Activated CD4-positive, alpha-beta T cell treated with anti-CD3 and anti-CD28 coated beads, Interleukin-2, Interleukin-4, amounts not matched to agents 100 ng/mL and 50 ng/mL, durations not matched to agents 16 hours and 8 hours (primary cell): ENCODE measurements at places on chromosomes 4 and X.

GRCh38 chrX:12975670-12975965 lies 708 bp downstream of the TMSB4X start:
- DNase-seq, result no peak

DNA sequence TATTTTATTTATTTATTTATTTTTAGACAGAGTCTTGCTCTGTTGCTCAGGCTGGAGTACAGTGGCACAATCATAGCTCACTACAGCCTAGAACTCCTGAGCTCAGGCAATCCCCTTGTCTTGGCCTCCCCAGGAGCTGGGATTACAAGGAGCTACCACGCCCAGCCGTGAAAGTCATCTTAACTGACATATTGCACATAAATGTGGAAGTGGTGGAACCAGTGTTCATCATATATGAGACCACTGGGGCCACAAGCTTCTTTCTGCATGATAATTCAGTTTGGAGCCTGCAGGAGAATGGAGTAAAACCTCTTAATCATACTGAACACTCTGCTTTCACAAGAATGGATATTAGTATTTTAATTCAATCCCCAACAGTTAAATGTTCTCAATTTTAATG lies 12.5 kb upstream of the CTSO start:
- no peak for DNase-seq

- DNase-seq, result no peak
These were observed 99.7 kb downstream of the TLL1 start for GRCh38 chr4:165972747-165973146.

GRCh38 chr4:35986537-35986936 lies 257.8 kb downstream of the ARAP2 start:
- DNase-seq, result no peak

DNA sequence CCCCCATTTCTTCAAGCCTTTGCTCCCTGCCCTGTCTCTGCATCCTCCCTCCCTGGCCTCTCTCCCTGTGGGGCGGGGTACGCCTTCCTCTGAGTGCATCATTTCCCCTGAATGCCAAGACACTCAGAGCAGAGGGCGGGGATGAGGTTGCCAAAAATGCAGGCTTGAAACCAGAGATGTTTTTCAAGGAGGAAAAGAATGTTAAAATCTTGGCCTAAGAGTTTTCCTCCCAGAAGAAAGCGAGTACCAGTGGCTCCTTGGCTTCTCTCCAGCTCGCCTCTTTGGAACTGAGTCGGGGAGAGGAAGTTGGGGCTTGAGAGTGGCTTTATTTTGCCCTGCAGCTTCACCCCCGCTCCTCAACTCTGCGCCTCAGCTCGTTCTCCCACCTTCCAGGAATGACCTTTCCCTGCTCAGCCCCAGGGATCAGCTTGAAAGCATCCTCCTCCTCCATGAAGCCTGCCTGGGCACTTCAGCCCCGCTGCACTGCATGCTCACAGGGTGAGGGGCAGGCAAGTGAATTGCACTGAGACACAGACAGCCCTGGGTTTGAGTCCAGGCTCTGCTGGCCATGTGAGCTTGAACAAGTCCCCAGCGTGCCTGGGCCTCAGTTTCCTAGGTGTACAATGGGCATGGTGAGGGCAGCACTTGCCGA lies 57.5 kb upstream of the SORCS2 start:
- DNase-seq, result no peak

- no peak for DNase-seq
These were observed 5.4 kb upstream of the RS1 start for GRCh38 chrX:18677161-18677869.

DNA sequence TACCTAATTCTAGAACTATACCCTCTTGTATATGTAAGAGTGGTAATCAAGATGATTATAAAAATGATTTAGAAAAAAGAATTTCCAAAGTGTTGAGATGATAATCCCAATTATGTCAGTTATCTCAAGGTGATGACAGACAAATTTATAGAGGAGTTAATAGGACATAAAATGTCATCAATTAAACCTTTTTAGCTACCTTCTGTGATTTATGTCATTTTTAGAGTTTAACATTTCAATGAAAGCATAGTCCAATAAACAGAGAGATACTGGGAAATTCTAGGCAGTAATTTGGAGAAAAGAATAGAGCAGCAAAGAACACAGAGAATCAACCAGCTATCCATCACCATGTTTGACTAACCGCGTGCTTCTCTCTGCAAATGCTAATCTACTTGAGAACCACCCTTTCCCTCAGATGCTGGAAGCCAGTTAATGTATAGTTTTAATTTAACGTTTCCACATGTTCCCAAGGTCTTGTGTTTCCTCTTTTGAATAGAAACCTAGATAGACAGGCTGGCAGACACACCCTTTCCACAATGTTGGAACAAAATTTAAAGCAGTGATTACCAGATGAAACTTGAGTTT lies 433.1 kb upstream of the FAM241A start:
- DNase-seq, result no peak

GRCh38 chrX:65463550-65463949 lies 71.0 kb downstream of the LAS1L start:
- no peak for DNase-seq

- no peak for DNase-seq
These were observed 20.2 kb upstream of the GATB start for GRCh38 chr4:151781026-151781425.

DNA sequence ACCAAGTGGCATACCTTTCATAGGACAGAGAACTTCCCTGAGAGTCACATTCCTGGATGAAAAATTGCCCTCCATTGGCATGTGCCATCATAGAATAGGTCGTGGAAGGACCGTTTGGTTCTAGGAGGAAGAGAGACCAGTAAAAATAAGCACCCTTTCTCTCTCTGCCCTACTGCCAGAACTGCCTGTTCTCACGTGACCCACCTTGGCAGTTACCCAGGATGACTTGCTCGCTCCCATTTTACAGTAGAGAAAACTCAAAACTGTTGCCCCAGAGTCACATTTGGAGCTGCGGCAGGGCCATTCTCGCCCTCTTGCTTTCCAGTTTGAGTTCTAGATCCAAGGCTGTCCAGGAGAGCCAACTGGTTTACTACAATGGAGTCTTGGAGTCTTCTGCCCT lies 1.1 kb upstream of the NLGN3 start:
- DNase-seq, result no peak

DNA sequence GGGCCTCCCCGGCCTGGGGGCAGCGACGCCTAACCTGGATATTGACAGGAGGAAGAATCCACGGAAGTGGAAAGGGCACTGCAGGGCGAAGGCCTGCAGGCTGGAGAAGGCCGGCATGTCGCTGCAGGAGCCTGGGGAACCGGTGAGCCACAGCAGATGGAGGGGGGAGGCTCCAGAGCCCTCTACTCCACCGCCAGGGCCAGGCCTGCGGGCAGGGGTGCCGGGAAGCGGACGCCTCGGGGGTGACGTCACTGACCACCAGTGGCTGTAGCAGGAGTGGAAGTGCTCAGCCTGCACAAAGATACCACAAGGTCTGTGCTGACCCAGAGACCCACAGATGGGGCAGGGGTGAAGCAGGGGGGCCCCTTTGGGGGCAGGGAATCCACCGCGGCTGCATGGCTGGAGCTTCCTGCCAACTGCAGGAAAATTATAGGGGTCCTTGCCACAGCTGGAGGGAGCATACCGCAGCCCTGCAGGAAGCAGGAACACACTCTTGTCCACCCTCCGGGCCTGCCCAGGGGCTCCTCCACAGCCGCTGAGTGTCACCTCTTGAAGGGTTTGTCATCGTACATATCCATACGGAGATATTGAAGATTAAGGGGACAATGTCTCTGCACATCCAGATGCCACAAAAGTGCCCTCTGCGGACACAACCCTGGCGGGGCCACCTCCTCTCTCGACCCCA lies 7.6 kb upstream of the HTRA3 start:
- DNase-seq, result no peak

DNA sequence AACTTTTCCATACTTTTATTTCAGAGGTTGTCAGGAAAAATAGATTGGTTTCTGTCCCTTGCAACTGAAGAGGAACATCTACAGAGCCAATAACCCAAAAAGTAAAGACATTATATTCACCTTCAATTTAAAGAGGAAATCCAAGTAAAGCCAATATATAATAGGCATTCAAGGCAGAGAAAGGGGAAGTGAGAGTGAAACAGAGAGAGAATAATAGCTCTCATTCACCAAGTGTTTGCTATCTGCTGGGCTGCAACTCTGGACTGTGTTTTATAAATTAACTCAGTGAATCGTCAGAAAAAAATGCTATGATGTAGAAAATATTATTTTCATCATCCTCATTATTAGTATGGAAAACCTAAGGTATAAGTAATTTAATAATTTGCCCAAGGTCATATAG lies 448.5 kb downstream of the TRAM1L1 start:
- DNase-seq, result no peak

DNA sequence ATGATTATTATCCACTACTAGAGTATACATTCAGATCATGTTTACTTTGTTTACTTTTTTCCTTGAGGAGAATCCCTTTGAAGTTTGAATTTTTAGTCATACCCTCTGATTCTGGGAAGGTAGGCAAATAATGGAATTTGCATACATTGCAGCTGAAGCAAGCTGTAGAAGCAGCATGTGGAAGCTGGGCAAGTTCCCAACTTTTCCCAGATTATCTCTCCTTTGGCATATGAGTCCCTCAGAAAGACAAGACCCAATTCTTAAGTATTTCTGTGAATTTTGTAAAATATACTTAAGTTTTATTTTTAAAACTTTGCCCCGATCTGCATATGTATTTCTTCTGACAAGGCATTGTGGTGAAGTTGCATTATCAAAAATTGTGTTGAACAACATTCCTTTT lies 94.9 kb downstream of the CNKSR2 start:
- DNase-seq, result no peak

DNA sequence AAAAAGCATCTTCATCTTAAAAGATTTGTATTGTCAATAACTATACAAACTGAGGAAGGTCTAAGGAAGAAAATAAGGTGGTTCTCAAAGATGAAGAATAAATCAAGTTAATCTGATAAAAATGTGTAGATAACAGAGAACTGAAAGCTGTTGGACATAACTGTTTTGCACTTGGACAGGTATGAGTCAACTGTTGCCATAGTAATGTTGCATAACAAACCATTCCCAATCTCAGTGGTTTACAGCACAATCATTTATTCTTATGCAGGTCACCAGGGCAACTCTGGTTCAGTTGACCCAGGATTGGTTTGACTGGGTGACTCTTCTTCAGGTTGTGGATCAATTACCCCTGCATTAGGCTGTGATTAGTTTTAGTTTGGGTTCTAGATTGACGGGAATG lies 2197.7 kb downstream of the ARAP2 start:
- DNase-seq, result no peak

DNA sequence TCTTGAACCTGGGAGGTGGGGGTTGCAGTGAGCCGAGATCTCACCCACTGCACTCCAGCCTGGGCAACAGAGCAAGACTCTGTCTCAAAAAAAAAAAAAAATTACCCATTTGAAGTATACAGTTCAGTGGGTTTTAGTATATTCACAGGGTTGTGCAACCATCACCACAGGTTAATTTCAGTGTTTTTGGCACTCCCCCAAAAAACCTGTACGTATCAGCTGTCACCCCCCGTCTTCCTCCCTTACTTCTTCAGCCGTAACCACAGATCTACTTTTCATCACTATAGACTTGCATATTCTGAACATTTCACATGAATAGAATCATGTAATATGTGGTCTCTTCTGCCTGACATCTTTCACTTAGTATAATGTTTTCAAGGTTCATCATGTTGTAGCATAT lies 11.7 kb upstream of the PTTG2 start:
- no peak for DNase-seq

DNA sequence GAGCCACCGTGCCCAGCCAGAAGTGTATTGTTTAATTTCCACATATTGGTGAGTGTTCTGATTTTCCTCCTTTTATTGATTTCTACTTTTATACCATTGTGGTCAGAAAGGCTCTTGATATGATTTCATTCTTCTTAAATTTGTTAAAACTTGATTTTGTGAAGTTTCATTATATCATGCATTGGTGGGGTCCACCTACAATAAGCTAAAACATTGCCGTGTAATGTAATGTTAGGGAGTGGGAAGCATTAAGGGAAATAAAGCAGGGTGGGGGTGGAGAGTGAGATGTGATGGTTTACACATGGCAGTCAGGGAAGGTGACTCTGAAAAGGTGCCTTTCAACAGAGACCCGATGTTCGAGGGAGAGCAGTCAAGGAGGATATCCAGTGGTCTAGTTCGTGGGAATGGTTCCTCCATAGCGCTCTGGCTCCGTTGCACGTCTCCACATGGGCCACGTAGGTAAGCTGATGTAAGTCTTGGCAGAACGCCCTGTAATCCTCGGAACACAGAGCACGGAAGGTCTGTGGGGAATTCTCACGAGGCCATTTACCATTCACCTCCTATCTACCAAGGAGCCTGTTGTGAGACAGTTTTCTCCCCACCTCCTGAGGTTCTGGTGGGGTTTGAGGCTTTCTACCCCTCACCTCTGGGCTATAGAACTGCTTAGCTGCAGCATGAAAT lies 7.7 kb upstream of the WDR13 start:
- DNase-seq, result no peak

DNA sequence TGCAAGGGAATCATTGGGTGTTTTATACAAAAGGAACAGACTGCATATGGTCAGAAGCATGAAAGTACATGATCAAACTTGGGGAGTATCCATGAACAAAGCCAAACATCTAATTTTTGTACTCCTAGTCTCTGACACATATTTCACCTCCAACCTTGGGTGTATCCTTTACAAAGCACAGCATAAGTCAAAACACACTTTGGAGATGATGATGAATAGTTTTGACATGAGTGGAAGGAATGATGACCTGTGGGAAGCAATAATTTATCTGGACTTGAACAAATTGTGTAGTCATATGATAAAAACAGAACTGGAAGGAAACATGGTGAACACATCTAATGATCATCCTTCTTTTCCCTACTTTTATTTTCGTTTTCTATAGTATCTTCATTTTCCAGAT lies 108.7 kb upstream of the PLS3 start:
- no peak for DNase-seq

GRCh38 chr4:88257726-88258125 lies 26.6 kb downstream of the PPM1K start:
- no peak for DNase-seq

DNA sequence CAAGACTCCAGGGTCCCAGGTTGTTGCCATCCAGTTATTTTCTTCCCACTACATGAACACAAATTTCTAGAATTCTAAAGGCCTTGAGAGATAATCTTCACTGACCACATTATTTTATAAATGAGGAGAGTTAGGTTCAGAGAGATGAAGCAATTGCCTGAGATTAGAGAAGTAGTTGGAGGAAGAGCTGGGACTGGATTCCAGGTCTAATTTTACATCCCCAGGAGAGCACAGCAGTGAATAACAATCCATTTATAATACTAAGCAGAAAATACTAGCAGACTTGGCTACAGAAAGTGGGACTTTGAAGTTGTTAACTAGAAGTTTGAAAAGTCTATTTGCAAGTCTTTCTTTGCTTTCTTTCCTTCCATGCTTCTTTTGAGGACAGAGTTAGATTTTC lies 231.3 kb upstream of the S100G start:
- DNase-seq, result no peak

- DNase-seq, result no peak
These were observed 2.8 kb upstream of the PITX2 start for GRCh38 chr4:110625576-110626257.

- no peak for DNase-seq
These were observed 212.7 kb downstream of the RPA4 start for GRCh38 chrX:97096385-97096784.

DNA sequence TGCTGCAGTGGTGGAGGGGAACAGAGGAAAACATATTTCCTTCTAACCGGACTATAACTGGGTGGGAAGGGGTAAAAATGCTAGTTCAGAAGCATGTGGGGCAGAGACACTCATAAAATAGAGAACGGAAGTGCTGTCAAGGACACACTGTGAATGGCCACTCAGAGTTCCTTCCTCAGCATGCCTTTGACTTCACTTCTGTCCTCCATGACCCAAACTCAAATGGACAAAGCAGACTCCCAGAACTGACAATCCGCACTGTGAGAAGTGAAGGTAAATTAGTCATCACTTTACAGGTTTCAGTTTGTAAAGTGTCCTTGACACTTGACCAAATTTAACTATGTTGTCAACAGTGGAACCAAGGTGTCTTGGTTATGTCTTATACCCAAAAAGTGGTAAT lies 30.2 kb upstream of the ELF2 start:
- no peak for DNase-seq
